ENCODE measurements at places on chromosomes 3 and 15.
A peak's percentile ranks its signal among the peaks of the same experiment; 100 is the strongest.

- no peak for DNase-seq
Observed at GRCh38 chr15:52963865-52964264, 173.7 kb upstream of the ONECUT1 start.

- DNase-seq: no peak
Observed at GRCh38 chr3:133535971-133536881, 37.3 kb upstream of the CDV3 start.

DNA sequence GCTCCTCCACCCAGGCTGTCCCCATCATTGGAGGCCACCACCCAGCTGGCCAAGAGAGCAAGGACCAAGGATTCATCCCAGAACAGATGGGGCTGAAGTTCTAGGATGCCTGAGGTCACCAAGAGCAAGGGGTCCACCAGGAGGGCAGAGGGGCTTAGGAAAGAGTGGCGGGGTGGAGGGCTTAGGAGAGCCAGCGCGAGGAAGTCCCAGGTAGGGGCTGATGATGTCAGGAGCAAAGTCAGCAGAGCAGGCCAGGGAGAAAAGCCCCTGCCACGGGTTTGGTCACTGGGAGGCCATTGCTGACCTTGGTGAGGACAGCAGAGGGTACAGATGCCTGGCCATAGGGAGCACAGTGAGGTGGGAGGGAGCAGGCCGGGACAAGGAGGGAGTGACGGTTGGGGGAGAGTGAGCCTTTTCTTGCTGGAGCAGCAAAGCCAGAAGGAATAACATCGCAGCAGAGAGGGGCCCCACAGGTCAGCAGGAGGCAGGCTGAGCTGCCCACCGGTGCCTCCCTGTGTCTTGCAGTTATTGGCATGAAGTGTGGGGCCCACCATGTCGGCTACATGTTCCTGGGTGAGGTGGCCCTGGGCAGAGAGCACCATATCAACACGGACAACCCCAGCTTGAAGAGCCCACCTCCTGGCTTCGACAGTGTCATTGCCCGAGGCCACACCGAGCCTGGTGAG, 5.2 kb downstream of the PARP3 start:
- DNase-seq: no peak

DNA sequence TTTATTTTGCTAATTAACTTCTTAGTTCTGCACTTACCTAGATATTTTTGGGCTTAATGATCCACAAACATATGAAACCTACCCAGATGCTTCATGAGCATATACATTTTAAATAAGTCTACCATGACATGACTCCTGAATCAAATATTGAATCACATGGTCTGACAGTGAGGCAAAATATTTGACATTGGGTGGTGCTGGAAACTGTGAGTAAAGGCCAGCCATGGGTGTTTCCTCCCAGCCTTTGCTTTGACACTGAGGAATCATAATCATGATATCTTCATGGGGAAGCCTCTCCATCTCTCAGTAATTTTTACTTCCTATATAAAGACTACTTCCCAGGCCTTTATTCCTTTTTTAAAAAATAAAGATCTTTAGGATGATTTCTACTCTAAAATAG, 22.8 kb upstream of the SSR3 start:
- no peak for DNase-seq

DNA sequence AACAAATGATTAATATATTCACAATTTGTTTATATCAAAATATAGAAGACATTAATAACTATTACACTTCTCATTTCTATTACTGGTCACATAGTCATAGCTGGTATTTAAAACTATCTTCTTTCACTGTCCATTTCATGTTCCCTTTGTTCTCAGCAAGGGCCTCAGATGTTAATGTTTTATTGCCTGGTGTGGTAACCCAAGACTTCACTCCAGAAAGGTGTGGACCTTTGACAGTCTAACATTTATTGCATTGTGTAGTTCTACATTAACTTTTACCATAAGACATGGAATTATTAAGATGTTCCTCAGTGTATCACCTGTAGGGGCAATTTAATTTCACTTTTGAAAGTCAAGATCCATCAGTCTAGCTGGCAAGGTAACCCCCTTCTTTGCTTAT, 691.3 kb downstream of the SQOR start:
- no peak for DNase-seq

DNA sequence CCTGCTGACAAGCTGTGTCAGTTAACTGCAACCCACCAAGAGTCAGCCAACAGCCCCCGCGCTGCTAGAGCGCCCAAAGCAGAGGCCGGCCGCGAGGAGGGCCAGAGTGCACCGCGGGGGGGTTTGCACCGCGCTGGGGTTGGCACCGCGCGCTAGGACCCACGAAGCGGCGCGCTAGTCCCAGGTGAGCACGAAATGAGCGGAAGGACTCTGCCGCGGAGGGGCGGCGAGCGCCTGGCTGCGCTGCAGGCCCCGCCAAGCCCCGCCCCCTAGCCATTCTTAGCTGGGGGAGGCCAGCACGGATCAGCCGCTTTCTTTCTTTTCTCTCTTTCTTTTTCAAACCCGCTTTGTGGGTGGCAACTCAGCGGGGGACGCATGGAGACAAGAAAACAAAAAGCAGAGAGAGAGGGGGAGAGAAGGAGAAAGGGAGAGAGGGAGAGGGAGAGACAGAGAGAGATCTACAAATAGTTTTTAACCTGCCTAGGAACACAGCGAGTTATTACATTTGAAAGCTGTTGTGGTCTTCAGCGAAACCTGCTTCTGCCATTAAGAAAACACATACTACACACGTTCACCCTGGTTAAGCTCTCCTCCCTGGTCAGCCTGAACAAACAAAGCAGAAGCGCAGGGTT, 6.9 kb upstream of the FOXB1 start:
- no peak for DNase-seq

DNA sequence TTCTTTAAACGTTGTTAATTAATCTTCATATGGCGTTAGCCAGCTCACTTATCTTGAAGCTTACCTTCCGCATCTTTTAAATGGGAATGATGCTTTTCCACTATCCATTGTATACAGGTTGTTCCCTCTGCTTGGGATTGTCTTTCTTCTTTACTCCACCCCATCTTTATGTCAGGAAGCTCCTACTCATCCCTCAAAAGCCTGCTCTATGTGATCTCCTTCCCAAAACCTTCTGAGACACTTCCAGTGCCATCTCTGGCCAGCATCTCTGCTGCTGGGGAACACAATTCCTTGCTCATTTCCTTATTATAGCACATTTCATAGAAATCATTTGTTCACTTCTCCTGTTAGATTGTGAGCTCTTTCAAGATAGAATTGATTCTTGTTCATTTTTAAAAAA, 4.3 kb downstream of the RASA2 start:
- DNase-seq: no peak

DNA sequence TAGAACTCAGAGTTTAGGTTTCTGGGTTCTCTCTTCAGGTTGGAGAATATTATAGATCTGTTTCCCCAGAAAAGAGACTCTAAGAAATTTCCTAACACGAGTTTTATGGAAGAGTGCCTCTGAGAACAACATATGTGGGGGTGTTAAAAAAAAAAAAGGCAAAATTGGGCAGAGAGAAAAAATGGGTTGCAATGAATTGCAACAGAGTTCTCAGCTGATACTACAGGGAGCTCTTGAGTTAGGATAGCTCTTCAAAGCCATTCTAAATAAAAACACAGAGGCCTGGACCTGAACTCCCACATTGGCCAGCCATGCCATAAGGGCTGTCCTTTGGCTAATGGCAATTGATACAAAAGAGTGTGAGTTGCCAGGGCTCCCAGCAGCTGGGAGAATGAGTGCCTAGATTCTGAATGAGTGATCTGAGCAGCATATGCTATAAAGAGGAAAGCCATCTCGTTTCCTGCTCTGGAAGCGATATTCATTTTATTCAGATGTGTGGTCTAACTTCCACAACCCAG, 20.1 kb upstream of the UBE2E2 start:
- DNase-seq: no peak

DNA sequence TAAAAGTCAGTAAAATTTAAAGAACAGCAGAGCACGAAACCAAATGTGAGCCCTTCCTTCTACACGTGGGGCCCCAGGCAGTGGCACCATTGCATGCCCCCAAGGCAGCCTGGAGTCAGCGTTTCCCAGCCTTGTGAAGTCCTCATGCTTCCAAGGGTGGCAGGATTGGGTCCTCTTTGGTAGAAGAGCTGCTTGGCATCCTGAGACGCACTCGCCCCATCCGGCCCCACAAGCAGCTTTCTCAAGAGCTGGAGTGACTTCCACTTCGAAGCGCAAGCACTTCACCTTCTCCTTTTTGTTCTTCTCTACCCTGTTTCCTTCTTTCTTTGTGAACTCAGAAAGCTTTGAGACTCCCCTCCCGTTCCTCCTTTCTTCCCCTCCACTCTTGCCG, 34.7 kb downstream of the ZNF710 start:
- no peak for DNase-seq

DNA sequence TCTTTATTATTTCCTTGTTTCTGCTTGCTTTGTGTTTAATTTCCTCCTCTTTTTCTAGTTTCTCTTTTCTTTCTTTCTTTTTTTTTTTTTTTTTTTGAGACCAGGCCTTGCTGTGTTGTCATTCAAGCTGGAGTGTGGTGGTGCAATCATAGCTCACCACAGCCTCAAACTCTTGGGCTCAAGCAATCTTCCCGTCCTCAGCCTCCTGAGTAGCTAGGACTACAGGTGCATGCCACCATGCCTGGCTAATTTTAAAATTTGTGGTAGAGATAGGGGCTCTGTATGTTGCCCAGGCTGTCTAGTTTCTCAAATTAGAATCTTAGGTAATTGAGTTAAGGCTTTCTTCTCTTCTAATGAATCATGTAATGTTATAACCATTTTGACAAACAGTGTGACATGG, 22.4 kb downstream of the SLMAP start:
- no peak for DNase-seq

- no peak for DNase-seq
Observed at GRCh38 chr3:9056581-9056980, 93.3 kb upstream of the RAD18 start.

DNA sequence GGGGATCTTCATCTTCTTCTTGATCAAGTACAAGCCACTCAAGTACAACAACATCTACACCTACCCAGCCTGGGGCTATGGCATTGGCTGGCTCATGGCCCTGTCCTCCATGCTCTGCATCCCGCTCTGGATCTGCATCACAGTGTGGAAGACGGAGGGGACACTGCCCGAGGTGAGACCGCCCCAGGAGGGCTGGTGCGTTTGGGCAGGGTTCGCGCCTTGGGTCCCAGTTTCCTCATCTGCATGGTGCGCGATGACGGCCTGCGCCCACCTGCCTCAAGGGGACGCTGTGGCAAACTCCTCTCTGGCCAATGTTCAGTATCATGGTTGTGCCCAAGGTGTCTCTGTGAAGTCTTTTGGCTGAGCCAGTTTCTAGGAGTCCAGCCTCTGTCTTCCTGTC, 57.5 kb upstream of the SLC6A1 start:
- no peak for DNase-seq

DNA sequence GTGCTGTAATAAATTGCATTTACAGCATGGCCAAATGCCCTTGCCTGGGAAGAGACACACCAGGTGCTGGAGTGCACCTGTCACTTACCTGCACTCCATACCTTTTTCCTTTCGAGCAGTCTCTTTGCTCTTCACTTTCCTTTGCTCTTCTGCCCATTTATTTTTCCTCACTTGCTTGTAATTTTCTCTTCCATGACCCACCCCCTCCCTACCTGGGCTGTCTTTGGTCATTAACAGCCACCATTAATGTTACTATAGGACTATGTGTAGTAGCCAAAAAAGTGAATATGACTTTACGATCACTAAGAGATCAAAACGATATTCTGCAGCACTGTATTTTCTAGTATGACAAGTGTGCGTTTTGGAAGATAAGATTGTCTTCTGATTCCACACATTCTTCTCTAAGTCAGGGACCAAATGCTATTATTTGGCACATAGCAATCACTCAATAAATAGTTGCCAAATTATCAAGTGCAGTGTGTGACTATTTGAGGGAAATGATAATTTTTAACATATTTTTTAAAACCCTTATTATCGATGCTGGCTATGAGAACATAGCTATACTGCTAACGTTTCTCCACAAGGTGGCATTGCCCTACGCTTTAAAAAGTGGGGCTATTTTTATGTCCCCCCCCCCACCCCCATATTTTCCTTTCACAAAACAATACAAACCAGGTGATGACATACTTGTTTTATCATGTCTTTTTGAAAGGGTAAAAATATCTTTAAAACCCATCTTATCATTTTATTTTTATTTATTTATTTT, 114.4 kb downstream of the GHSR start:
- DNase-seq: no peak

- no peak for DNase-seq
Observed at GRCh38 chr3:190786898-190787297, 75.6 kb downstream of the GMNC start.

- no peak for DNase-seq
Observed at GRCh38 chr3:155782390-155782953, 23.6 kb downstream of the C3orf33 start.

DNA sequence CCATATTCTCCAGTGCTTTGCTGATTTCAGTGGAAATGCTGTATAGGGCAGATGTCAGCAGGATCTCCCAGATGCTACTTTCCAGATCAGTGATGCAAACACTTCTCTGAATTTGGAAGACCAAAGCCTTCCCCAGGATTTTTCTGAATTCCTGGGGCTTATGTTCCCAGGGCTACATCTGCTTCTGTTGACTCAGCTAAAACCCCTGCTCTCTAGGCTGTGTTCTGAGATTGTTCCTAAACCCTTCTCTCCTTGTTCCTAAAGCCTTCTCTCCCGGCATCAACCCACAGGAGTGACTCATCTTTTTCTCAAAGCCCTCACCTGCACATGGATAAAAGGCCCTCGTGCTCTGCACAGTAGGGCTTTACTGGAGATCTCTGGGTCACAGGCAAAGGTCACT, 35.5 kb downstream of the FAH start:
- DNase-seq: peak; percentile 50

DNA sequence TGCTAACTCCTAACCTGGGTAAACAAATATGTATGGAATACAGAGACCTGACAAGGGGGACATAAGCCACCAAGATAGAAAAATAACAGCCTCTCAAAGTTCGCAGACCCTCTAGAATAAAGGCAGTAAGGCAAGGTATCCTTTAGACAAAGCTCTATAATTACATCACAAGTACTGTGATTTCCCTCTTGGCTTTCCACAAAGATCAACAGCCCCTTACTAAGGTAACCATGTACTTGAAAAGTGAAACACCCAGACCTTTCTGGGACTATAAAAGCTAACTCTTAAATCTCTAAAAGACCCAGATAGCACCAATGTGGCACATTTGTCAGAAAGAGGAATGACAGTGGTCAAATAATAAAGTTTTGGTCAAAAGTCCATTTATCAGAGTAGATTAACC, 51.9 kb downstream of the TBL1XR1 start:
- no peak for DNase-seq

DNA sequence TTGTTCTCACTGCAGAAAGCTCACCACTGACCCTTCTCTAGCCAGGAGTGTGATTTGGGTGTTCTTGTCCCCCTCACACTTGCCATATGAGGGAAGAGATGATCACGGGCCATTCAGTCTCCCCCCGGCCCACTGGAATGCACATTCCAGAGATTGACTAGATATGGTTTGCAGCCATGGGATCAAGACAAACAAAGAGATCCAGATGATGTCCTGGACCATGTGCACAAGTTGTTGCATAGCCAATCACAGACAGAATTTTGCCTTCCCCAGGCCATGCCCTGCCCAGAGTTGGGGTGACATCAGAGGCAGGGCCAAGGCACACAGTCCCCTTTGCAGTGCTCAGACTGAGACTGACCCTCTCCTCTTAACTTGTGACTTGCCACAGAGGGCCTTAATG, 14.8 kb downstream of the MUC13 start:
- DNase-seq: no peak
